ENCODE measurements at places on chromosomes 12 and 14.

DNA sequence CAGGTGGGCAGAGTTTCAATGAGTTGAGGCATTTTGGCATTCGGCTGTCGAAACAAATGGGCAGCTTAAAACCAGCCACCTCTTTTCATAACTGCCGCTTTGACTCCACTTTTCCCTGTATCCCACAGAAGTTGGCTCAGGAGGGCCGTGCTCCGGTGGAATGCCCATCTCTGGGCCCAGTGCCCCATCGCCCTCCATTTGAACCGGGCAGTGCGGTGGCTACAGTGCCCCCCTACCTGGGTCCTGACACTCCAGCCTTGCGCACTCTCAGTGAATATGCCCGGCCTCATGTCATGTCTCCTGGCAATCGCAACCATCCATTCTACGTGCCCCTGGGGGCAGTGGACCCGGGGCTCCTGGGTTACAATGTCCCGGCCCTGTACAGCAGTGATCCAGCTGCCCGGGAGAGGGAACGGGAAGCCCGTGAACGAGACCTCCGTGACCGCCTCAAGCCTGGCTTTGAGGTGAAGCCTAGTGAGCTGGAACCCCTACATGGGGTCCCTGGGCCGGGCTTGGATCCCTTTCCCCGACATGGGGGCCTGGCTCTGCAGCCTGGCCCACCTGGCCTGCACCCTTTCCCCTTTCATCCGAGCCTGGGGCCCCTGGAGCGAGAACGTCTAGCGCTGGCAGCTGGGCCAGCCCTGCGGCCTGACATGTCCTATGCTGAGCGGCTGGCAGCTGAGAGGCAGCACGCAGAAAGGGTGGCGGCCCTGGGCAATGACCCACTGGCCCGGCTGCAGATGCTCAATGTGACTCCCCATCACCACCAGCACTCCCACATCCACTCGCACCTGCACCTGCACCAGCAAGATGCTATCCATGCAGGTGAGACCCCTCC is 5.0 kb upstream of the RNU7-1 start:
- DNase-seq, result no peak

DNA sequence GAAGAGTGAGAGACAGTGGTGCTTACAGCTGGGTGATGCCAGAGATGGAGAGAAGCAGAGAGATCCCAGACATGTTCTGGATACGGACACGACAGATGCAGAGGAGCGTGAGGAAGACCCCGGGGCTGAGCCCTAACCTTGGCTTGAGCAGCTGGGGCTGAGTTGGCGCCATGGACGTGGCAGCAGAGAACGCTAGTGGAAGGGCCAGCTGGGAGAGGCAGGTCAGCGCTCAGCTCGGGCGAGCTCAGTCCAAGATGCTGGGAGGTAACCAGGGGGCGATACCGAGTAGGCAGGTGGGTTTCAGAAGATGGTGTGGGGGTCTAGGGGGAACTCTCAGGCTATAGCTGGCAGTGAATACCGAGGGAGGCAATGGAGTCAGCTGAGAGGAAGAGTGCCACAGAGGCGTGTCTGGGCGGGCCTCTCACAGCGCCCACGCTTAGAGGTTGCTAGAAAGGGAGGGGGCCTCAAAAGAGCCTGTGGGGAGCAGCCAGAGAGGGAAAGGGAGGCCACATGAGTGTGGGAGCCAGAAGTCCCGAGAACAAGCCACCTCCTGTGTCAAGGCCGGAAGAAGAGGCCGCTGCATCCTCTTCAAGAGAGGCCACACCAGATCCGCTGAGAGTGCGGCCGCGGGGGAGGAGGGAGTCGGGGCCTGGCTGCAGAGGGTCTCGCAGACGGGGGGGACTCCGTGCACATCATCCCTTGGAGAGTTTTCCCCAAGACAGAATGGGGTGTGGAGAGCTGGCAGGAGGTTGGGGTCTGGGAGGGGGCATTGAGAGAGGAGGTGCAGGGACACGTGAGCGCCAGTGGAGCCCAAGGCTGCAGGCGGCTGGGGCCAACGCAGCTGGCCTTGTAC is 57.0 kb upstream of the DIO3 start:
- peak; percentile 59 for DNase-seq

GRCh38 chr12:5623411-5623810 is 191.5 kb downstream of the NTF3 start:
- DNase-seq, result no peak

- DNase-seq, result no peak
Observed at GRCh38 chr12:20695232-20695631, at the start of gene SLCO1C1. TSS of gene SLCO1C1 (plus strand) at chr12:20695332. CDS start at chr12:20699577, 4,245 bp downstream.

GRCh38 chr14:78141590-78141989 is 28.6 kb upstream of the NRXN3 start:
- no peak for DNase-seq

DNA sequence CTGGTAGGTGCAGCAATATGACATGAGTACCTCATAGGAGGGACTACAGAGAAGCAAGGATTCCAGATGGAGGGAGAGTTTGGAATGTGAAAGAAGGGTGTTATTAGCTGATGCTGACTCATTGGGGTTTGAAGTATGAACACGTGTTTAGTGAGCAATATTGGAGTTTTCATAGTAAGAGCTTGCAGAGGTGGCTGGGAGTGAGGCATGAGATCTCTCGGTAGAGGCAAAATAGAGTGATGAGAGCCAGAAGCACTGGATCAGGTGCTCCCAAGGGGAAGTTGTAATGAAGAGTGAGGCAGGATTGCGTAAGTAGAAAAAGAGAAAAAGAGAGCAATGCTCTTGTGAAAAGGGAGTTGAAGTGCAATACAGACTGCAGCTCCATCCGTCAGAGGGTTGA is 42.1 kb downstream of the MGST1 start:
- no peak for DNase-seq

DNA sequence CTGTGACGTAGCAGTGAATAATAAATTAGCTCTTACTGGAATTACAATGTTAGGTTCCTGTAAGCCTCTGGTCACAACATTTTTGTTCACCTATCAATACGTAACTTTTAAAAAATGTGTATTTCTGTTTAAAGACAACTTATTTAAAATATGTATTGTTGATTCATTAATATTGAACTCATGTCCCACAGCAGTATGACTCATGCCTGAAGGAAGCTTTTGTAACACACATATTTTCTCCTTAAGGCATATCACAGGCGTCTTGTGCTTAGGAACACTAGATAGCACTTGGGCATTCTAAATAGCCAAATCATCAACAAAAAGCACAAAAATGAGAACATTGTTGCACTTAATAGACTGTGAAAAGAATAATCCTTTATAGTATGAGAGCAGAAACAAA is 92.5 kb downstream of the GPHN start:
- no peak for DNase-seq

All from upper lobe of right lung (tissue), 1 donor.